ENCODE measurements at places on chromosomes 16 and 17.

DNA sequence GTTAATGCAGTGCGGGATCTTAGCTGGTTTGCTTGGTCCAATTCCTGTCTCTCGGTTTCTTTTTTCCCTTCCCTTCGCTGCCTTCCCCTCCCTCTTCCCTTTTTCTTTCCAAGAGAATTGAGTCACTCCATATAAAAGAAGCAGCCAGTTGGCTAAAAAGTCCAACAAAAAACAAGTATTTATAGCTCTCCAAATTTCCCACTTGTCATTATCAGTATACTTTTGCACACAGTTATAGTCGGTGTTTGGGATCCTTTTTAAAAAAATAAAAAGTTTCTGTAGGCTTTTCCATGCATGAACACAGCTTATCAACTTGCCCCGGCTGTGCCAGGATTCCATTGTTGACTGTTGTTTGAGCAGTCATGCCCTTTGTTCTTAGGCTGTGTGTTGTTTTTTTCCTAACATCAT lies 24.9 kb downstream of the HMOX2 start:
- DNase-seq = no peak

DNA sequence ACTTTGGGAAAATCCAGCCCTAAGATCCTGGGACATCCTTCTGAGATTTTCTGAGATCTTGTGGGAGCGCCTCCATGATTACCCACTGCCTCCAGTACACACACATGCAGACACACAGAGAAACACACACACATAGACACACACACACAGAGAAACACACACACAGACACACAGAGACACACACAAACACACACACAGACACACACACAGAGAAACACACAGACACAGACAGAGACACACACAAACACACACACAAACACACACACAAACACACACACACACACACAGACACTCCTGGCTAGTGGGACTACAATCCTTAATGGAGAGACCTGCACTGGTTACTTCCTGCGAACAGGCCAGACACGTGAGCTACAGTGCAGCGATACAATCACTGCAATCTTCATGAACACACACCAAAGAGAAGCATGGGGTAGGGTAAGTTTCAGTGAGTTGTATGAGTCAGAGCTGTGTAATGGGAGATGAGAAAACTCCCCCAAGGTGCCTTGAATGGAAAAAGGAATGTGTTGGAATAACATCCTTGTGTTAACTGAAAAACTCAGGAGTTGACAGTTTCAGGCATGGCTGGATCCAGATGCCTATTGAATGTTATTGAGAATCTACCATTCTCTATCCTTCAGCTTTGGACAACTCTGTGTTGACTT lies 79.5 kb downstream of the SLC6A2 start:
- no peak for DNase-seq

DNA sequence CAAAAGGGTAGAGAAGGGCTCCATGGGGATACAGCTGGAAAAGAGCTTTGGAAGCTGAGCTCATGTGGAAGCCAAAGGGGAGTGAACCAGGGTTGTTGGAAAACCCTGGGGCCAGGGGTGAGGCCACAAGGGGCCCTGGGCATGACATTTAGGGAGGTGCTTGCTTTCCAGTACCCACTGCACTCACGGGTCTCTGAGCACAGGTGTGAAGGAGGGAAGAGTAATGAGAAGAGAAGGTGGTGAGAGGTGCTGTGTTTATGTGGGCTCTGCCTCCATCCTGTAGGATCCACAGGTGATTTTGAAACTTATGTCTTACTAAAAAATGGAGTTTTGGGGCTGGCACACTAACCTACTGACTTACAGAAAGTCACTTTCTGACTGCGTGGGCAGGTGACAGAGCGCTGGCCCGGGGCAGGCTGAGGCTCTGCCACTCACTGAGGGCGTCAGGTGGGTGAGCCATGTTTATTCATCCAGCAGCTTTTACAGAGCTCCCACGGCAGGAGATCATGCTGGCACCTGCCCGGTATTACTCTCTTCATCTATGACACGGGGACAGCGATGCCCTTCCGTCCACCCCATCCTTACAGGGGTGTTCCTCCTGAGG lies 18.9 kb downstream of the KSR1 start:
- DNase-seq = peak; percentile 38

DNA sequence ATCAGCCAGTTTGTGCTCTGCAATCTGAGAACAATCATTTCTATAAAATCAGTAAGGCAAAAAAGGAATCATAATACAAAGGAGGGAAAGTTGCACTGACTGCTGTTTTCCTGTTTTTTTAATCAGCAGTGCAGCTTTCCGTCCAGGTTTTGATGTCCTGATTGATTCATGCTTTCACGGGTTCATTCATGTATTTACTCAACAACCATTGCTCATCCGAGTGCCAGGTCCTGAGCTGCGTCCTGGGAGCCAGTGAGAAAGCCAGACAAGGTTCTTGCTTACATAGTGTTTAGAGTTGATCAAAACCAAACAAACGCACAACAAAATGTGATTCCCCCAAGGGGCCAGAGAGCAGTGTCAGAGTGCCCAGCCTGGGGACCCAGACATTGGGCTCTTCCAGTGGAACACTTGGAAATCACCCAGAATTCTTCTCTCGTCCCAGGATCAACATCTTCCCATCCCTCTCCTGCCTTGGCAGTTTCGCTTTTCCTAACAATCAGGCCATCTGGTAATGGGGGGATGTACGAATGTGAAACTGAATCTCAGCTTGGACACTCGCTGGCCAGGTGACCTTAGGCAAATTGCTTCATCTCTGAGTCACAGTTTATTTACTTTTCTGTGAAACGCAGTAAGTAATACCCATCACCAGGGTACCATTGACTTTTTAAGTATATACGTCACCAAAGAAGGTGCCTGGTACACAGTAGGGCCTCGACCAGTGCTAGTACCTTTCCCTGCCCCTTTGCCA lies 13.3 kb upstream of the C1QL1 start:
- no peak for DNase-seq

- no peak for DNase-seq
Measured at GRCh38 chr17:21025451-21025850, 17.4 kb downstream of the USP22 start.

GRCh38 chr16:69613378-69614154 lies 47.8 kb downstream of the NFAT5 start:
- no peak for DNase-seq

DNA sequence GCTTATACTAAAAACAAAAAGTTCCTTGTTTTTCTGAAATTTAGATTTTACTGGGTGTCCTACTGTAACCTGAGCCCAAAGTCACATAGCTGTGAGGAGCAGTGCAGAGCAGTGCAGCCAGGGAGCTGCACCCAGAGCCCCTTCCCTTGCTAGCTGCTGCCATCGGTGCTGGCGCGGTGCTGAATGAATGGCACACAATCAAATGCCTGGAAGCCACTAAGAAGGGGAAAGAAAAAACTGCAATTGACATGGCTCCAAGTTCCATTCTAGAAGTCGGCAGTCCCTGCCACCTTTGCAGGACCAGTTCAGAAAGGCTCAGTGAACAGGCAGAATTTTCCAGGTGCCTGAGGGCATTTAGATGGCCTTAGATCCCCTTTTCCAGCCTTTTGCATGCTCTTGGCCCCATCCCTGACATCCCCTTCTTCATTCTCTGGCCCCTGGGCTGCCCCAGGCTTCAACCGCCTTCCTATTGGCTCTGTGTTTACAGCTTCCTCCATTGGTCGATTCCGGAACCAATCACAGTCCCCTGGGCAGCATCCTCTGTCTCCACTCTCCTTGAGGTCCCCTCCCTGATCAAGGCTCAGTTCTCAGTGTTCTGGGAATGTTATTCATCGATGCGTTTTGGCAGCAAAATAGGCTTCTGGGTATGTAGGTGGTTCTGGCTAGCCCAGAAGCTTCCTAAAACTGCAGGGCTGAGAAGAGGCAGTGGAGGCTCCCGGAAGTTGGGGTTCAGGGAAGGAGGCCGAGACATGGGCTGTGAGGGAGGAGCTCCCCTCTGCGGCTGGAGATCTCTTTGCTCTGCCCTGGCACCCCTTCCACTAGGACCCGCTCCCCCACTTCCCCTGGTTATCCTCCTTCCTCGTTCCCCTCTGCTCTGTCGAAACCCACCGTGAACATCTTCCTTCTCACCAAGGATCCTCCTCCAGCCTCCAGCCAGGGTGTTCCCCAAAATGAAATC lies 37.9 kb downstream of the ATP2C2 start:
- no peak for DNase-seq

GRCh38 chr16:593406-593805 lies 3.5 kb downstream of the RAB40C start:
- no peak for DNase-seq

GRCh38 chr17:55580596-55581133 lies 69.4 kb upstream of the SMIM36 start:
- DNase-seq = no peak

DNA sequence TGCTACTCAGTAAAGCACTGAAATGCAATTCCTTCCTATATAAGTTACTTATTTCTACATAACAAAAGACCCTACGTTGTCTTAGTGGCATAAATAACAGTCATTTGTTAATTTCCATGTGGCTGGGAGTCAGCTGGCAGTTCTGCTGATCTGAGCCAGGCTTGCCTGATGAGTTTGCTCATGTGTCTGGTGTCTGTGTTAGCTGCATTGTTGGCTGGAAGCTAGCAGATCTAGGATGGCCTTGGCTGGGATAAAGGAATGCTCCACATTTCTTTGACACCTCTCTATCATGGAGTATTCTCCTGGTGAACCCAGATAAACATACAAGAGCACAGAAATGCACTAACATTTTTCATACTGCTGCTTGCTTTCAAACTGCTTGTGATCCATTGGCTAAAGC lies 264.4 kb upstream of the MON1B start:
- no peak for DNase-seq

DNA sequence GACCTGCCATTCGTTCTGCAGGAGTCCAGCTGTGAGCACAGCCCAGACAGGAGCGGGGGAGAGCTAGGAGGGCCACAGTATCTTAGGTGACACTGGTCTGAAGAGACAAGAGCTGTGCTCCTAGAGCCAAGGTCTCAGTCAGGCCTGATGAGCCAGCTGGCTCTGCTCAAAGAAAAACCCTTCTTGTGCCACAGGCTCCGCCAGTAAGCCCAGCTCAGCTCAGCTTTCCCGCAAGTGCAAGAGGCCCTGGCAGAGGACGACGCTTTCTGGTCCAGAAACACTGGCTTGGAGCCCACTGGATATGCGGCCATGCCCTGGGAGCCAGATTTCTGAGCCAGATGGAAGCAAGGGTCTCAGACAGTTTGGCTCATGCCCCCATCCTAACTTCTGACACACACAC lies 23.9 kb downstream of the PEMT start:
- no peak for DNase-seq

DNA sequence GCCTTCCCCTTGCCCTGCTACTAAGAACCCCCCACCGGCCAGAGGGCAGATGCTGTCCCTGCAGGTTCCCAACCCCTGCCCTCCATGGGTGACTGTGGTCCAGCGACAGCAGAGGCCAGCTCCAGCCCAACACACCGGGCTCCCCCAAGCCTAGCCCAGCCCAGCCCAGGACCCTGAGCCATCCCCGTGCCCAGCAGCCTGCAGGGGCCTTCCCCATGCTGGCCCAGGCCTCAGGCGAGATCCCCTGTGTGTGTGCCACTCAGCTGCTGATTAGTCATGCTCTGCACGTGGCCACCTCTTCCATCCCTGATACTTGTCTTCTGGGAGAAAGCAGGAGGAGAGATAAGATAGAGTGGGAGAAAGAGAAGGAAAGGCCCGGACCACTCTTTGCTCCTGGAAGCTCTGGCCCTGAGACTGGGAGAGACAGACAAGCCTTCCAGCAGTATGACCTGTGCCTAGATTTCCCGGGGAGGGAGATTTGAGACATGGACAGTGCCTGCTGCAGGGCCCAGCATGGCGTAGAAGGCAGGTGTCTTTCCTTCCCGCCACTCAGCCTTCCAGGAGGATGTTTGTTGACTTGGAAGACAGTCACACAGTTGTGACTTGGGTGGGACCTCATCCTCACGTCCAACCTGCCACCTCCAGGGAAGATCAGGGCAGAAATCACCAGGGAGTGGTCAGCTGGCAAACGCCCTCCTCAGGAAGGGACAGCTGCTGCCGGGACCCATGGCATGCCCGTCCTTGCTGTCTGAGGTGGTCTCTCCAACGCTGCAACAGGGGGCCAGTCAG lies 41.3 kb upstream of the RASD1 start:
- no peak for DNase-seq

GRCh38 chr16:11587643-11588247 lies 1.0 kb upstream of the LITAF start:
- no peak for DNase-seq

DNA sequence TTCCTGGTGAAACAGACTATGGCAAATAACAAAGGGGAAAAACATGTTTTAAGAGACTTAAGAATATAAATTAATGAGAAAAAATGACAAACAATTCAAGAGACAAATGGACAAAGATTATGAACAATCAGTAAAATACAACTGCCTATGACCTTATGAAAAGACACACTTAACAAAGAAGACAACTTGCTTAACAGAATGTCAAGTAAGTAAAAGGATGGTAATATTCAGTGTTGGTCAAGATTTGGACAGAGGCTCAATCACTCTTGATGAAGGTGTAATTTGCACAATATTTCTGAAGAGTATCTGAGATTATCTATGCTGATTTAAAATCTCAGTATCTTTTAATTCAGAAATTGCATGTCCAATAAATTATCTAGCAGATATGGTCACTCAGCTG lies 34.4 kb downstream of the CREBBP start:
- no peak for DNase-seq

DNA sequence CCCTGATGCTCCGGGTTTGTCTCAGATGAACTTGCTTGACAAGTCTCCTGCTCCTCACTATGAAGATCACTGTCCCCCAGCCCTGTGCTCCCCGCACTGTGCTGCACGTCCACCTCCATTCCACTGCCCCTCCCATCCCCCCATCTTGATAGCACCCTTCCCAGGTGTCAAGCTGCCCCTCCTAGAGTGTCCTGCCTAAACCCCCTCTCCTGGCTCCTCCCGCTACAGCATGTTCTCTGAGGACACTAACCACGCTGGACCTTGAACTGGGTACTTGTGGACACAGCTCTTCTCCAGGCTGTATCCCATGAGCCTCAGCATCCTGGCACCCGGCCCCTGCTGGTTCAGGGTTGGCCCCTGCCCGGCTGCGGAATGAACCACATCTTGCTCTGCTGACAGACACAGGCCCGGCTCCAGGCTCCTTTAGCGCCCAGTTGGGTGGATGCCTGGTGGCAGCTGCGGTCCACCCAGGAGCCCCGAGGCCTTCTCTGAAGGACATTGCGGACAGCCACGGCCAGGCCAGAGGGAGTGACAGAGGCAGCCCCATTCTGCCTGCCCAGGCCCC lies 18.5 kb downstream of the DEXI start:
- no peak for DNase-seq

DNA sequence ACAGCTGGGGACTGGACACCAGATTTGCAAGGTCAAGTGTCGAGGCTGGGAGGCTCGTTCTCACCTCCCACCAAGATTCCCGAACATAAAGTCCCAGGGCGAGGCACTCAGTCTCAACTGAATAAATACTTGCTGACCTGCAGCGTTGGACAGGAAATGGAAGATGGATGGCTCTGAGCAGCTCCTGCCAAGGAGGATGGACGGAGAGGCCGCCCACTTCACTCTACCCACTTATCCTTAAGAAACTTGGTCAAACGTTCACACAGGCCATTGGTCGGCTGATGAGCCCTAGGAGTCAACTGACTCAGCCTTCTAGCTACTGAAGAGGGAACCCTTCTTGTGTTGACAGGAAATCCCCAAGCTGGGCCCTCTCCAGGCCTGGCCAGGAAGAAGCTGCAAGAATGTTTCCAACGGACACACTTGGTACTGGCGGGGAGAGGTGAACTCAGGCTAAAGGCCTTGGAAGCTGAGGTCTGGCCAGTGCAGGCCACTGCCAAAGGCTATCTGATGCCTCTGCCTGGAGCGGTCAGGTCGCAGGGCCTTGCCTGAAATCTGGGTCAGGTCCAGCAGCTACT lies 50.0 kb downstream of the VAC14 start:
- DNase-seq = no peak

GRCh38 chr17:39080421-39081078 lies 70.9 kb downstream of the PLXDC1 start:
- no peak for DNase-seq
